ENCODE measurements at places on chromosomes 12 and 14. TPM values are rescaled to one million over a fixed set of nuclear protein-coding genes. Genes with fewer than 3 reads are reported as not detected.

CPNE6 gene
- not detected for total RNA-seq

TSPAN11 gene
- total RNA-seq: 4.5 TPM

ACSS3 gene
- 0.53 TPM for total RNA-seq

OLR1 gene
- total RNA-seq: not detected

MANSC4 gene
- 0.65 TPM for total RNA-seq

PHLDA1 gene
- total RNA-seq: 30.8 TPM

GAS2L3 gene
- 47.1 TPM for total RNA-seq

MYF6 gene
- not detected for total RNA-seq

RD3L gene
- total RNA-seq: not detected

TMPRSS12 gene
- total RNA-seq: not detected

STON2 gene
- not detected for total RNA-seq

POMT2 gene
- total RNA-seq: 48.2 TPM

APOF gene
- total RNA-seq: not detected

CD163 gene
- total RNA-seq: not detected

KRT4 gene
- total RNA-seq: not detected

ZBTB42 gene
- total RNA-seq: 3.8 TPM

- peak; percentile 54 for DNase-seq
- H3K4me1 ChIP-seq: peaks cover 60% of the 10 kb centered on the region
- no peaks in the 10 kb centered on the region for H3K27me3 ChIP-seq
- no peak overlapping the region for H3K4me3 ChIP-seq
- peak overlapping the region; percentile 22 for H3K27ac ChIP-seq
- peaks cover 26% of the 10 kb centered on the region for H3K36me3 ChIP-seq
Observed at GRCh38 chr12:47801170-47801903, 18.4 kb downstream of the HDAC7 start.

- no peak overlapping the region for H3K4me3 ChIP-seq
- no peak overlapping the region for H3K27ac ChIP-seq
- no peaks in the 10 kb centered on the region for H3K4me1 ChIP-seq
- H3K36me3 ChIP-seq: no peaks in the 10 kb centered on the region
- H3K27me3 ChIP-seq: no peaks in the 10 kb centered on the region
Observed at GRCh38 chr12:101097829-101098580, 112.0 kb downstream of the SLC5A8 start.

GRCh38 chr14:27320261-27320660, 722.4 kb upstream of the NOVA1 start:
- H3K36me3 ChIP-seq: no peaks in the 10 kb centered on the region
- DNase-seq: no peak
- H3K27me3 ChIP-seq: no peaks in the 10 kb centered on the region
- no peaks in the 10 kb centered on the region for H3K4me1 ChIP-seq
- H3K4me3 ChIP-seq: no peak overlapping the region
- H3K27ac ChIP-seq: no peak overlapping the region

DNA sequence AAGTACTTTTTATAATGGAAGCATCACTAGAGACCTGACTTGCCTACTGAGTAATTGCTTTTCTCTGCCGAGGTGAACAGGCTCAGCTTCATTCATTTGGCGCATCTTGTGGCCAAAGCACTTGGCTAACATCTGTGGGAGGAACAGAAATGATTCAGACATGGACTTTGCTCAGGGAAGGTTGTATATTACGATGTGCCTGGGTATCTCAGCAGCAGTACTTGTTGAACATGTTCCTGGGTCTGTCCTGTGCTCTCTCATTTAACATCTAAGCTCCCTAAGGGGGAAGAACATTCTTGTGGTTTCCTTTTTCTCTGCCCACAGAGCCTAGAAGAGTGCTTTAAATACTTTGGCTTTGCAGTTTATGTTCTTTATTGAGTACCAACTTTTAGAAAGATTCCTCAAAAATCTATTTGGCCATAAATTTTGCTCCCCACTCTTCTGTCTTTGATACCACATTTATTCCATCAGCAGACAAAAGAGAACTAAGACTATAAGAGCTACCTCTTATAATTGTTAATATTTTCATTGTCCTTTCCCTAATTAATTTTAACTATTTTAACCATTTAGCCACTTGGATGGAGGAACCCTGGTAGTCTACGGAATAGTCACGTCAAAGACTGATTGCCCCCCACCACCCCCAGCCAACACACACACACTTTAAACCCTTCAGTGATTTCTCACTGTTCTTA, 101.2 kb upstream of the EGLN3 start:
- H3K4me3 ChIP-seq: no peak overlapping the region
- no peaks in the 10 kb centered on the region for H3K27me3 ChIP-seq
- peaks cover 7% of the 10 kb centered on the region for H3K4me1 ChIP-seq
- H3K36me3 ChIP-seq: no peaks in the 10 kb centered on the region
- H3K27ac ChIP-seq: no peak overlapping the region

GRCh38 chr12:117098361-117099217, 627 bp downstream of the TESC start:
- no peaks in the 10 kb centered on the region for H3K4me1 ChIP-seq
- DNase-seq: no peak
- no peak overlapping the region for H3K4me3 ChIP-seq

GRCh38 chr12:53006810-53007309, 604 bp downstream of the EIF4B start:
- H3K27me3 ChIP-seq: no peaks in the 10 kb centered on the region
- peak overlapping the region; percentile 31 for H3K4me3 ChIP-seq
- peaks cover 36% of the 10 kb centered on the region for H3K4me1 ChIP-seq
- peak; percentile 67 for DNase-seq
- H3K27ac ChIP-seq: peak overlapping the region; percentile 72

DNA sequence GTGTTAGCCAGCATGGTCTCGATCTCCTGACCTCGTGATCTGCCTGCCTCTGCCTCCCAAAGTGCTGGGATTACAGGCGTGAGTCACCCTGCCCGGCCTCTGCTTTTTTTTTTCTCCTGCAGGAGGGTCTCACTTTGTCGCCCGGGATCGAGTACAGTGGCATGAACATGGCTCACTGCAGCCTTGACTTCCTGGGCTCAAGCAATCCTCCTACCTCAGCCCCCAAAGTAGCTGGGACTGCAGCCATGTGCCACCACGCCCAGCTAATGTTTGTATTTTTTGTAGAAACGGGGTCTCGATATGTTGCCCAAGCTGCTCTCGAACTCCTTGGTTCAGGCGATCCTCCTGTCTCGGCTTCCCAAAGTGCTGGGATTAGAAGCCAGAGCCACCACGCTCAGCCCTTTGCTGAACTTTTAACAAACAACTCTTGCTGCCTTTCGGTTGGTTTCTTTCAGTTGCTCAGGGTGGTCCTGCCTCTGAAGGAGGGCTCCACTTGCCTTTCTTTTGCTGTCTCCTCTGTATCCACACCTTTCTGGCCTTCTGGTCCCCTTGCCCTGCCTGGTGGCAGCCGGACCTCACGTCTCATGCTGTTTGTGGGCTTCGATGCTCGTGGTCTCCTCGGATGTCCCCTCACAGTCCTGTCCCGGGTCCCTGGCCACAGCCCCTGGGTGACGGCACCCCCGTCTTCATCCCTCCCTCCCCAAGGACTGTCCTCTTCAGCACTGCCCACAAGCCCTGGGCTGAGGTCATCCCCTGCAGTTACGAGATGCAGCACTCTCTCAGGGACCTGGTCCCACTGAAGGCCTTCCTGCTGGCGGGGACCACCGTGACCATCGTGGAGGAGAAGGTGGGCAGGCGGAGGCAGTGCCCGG, 3.8 kb upstream of the B3GNT4 start:
- peaks cover 3% of the 10 kb centered on the region for H3K27me3 ChIP-seq
- H3K27ac ChIP-seq: no peak overlapping the region
- H3K4me3 ChIP-seq: no peak overlapping the region
- no peaks in the 10 kb centered on the region for H3K36me3 ChIP-seq
- DNase-seq: no peak

DNA sequence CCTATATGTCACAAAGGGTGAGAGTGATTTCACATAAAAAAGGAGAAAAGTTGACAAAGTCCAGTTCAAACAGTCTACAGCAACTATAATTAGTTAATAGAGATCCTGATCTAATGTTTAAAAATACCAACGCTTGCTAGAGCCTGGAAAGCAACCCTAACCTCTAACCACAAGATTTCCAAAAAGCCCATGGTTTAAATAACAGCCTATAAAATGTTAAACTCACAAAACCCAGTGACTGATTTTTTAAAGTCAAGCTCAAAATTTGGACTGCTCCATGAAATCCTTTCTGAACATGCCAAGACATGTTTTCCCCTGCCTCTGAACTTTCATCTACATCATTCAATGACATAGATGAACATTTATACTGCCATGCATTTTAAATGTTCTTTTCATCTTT, 81.6 kb downstream of the PLEKHG7 start:
- H3K27me3 ChIP-seq: no peaks in the 10 kb centered on the region
- no peaks in the 10 kb centered on the region for H3K36me3 ChIP-seq
- H3K4me3 ChIP-seq: no peak overlapping the region
- no peak for DNase-seq
- H3K27ac ChIP-seq: peak overlapping the region; percentile 20

- peaks cover 37% of the 10 kb centered on the region for H3K4me1 ChIP-seq
- no peak overlapping the region for H3K27ac ChIP-seq
- no peak overlapping the region for H3K4me3 ChIP-seq
- no peaks in the 10 kb centered on the region for H3K27me3 ChIP-seq
Observed at GRCh38 chr14:68244262-68244980, 424.8 kb downstream of the RAD51B start.

DNA sequence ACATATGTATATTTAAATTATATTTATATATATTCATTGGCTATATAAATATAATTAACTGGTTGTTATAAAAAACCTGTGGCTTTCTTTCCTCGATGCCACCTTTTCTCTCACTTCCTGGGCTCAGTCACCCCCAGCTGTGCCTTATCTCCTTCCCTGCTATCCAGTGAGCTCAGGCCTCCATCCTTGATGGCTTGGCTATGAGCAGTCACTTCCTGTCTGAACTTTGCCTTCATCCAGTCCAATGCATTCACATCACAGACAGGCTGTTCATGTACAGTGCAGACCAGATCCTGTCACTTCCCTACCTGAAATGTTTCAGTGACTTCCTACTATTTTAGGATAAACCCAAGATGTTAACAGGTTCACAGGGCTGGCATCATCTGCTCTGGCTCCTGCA, 115.3 kb upstream of the PRB2 start:
- H3K4me3 ChIP-seq: no peak overlapping the region
- no peaks in the 10 kb centered on the region for H3K36me3 ChIP-seq
- no peaks in the 10 kb centered on the region for H3K4me1 ChIP-seq
- peaks cover 18% of the 10 kb centered on the region for H3K27me3 ChIP-seq

DNA sequence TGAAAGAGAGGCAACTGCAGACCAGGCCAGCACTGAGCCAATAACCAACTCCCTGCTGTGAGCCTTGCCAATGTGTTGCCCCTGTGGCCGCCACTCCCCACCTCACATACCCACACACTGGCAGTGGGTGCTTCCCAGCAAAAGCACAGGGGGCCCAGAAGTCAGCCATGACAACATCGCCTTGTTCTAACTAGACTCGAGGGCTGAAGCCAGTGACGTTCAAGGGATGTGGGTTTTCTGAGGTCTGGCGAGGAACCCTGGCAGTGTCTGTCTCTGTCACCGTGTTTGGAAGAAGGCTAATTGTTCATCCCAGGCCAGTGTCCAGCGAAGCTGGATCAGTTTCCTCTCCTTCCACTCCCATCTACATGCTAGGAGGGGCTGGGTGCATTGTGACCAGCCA, 311.8 kb upstream of the AMIGO2 start:
- H3K36me3 ChIP-seq: no peaks in the 10 kb centered on the region
- no peaks in the 10 kb centered on the region for H3K27me3 ChIP-seq
- peaks cover 18% of the 10 kb centered on the region for H3K4me1 ChIP-seq
- no peak overlapping the region for H3K27ac ChIP-seq
- no peak overlapping the region for H3K4me3 ChIP-seq

- no peaks in the 10 kb centered on the region for H3K4me1 ChIP-seq
- H3K27ac ChIP-seq: no peak overlapping the region
- peaks cover 7% of the 10 kb centered on the region for H3K27me3 ChIP-seq
- no peak for DNase-seq
- H3K4me3 ChIP-seq: no peak overlapping the region
Observed at GRCh38 chr12:120936197-120936596, 32.0 kb upstream of the SPPL3 start.

DNA sequence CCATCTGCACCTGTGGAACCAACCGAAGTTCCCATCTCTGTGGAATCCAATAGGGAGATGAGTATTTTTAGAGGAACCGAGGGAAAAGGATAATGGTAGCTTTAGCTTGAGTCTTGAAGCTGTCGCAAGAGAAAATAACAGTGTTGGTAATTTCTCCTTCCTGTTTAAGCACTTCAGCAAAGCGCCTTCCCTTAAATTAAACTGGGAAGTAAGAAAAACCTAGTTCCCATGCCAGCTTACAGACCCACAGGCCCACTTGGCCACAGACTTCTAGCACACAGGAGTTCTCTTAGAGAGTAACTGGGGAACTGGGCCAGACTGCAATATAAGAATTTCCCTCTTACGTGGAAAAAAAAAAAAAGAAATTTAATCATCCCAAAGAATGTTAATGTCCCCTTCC, 223.8 kb downstream of the EFCAB11 start:
- no peaks in the 10 kb centered on the region for H3K4me1 ChIP-seq
- no peak overlapping the region for H3K4me3 ChIP-seq
- peaks cover 4% of the 10 kb centered on the region for H3K27me3 ChIP-seq
- no peak for DNase-seq

DNA sequence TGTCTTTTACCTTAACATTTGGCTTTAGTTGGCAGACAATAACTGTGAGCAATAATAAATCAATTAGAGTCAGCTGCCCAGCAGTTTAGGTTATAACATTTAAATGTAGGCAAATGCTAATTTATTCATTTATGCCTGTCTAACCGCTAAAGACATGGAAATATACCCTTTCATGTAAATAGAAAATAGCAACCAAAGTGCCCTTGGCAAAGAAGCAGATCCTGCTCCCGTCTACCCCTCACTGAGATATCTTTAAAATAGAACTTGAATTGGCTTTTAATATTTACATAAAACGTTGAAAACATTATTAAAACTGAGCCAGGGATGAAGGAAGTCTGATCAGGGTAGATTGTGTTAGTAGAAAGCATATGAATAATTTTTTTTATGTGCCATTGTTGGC, 67.3 kb downstream of the ATP23 start:
- DNase-seq: peak; percentile 9
- H3K27me3 ChIP-seq: no peaks in the 10 kb centered on the region
- no peak overlapping the region for H3K27ac ChIP-seq
- no peaks in the 10 kb centered on the region for H3K4me1 ChIP-seq

DNA sequence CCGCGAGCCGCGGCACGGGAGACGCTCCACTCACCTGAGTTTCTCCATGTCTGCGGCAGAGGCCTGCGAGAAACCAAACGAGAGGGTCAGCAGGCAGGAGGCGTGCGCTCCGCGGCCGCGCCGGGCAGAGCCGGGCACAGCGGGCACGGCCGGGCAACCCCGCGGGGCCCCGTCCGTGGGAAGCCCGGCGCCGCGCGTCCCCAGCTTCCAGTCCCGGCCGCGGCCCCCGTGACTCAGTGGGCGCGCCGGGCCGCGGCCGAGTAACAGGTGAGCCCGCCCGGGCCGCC, 19.4 kb downstream of the BEGAIN start:
- no peaks in the 10 kb centered on the region for H3K36me3 ChIP-seq
- H3K27ac ChIP-seq: no peak overlapping the region
- peaks cover 32% of the 10 kb centered on the region for H3K27me3 ChIP-seq

GRCh38 chr14:61562321-61563161, 132.8 kb upstream of the HIF1A start:
- DNase-seq: peak; percentile 89
- no peaks in the 10 kb centered on the region for H3K36me3 ChIP-seq
- H3K4me1 ChIP-seq: peaks cover 58% of the 10 kb centered on the region
- peak overlapping the region; percentile 99 for H3K27ac ChIP-seq

- no peak overlapping the region for H3K27ac ChIP-seq
- H3K36me3 ChIP-seq: no peaks in the 10 kb centered on the region
- no peaks in the 10 kb centered on the region for H3K4me1 ChIP-seq
- DNase-seq: no peak
- peaks cover 7% of the 10 kb centered on the region for H3K27me3 ChIP-seq
Observed at GRCh38 chr14:34403646-34404045, 58.4 kb downstream of the SPTSSA start.

- H3K36me3 ChIP-seq: no peaks in the 10 kb centered on the region
- no peak overlapping the region for H3K27ac ChIP-seq
- H3K4me1 ChIP-seq: no peaks in the 10 kb centered on the region
- H3K4me3 ChIP-seq: no peak overlapping the region
- DNase-seq: no peak
Observed at GRCh38 chr12:108778053-108778452, 46.7 kb upstream of the CORO1C start.

Measured in endothelial cell of umbilical vein (primary cell).